ENCODE measurements at places on chromosomes 7 and 10.

GRCh38 chr10:86971232-86971991 is 3.1 kb downstream of the ADIRF start:
- peak; percentile 92 for DNase-seq

- no peak for DNase-seq
Measured at GRCh38 chr10:73850211-73850610, 24.1 kb downstream of the CAMK2G start.

GRCh38 chr7:21671859-21672258 is 129.0 kb downstream of the DNAH11 start:
- no peak for DNase-seq

DNA sequence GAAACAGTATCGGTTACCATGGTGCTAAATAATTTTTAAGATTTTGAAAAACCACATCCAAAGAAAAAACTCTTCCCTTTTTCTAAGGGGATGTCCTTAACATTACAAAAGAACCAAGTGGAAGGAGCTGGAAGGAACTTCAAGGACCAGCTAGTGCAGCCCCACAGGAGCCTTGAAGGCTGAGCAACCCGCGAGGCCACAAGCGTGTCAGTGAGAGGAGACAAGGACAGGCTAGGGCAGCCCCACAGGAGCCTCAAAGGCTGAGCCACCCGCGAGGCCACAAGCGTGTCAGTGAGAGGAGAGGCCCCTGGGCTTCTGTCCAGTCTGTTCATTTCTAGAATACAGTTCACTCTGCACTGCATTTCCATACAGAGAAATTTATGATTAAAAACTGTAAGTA is 80.1 kb upstream of the ATP6V0A4 start:
- DNase-seq = no peak

- no peak for DNase-seq
Measured at GRCh38 chr7:82578430-82578829, 134.9 kb upstream of the CACNA2D1 start.

GRCh38 chr10:114655671-114656070 is 2.4 kb downstream of the ABLIM1 start:
- DNase-seq = no peak

GRCh38 chr10:13401142-13401541 is 53.0 kb upstream of the SEPHS1 start:
- DNase-seq = no peak

- DNase-seq = no peak
Measured at GRCh38 chr10:93280121-93280698, 201.9 kb downstream of the MYOF start.

DNA sequence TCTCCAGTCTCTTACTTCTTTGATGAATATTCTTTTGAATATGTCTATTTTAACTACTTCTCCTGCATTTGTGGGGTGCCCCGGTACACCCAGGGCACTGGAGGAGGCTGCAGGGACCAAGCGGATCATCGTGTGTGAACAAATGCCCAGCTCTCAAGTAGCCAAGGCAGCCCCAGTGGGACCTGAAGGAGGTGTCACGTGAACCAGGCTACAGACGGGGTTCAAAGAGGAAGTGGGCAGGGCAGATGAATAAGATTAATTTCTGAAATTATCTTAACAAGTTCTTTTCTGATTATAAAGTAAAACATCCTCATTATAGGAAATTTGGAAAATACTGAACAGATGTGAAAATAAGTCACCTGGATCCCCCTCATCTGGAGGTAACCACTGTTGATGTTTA is 78.4 kb upstream of the DUSP5 start:
- no peak for DNase-seq

DNA sequence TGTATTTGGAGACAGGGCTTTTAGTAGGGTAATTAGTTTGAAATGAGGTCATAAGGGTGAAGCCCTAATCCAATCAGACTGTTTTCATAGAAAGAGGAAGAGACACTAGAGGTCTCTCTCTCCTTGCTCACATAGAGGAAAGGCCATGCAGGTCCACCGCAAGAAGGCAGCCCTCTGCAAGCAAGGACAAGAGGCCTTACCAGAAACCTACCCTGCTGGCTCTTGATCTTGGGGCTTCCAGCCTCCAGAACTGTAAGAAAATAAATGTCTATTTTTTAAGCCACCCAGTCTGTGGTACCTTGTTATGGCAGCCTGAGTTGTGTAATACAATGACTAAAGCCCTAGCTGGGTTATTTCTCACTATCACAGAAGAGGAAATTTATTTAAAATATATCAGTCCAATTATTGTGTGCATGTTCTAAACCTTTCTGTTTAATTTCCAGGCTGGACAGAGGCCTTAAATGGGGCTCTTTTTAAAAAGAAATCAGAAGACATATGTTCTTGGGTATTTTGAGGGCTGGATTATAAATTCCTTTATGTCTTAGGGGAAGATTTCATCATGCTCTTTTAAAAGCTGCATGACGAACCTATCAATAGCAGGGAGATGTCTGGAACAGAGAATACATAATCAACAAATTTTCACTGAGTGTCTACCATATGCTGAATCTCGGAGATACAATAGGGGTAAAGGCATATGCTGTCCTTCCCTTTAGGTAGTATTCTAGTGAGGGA is 12.9 kb upstream of the TMEM26 start:
- DNase-seq = no peak

GRCh38 chr7:110591341-110591740 is 499.6 kb upstream of the LRRN3 start:
- no peak for DNase-seq

DNA sequence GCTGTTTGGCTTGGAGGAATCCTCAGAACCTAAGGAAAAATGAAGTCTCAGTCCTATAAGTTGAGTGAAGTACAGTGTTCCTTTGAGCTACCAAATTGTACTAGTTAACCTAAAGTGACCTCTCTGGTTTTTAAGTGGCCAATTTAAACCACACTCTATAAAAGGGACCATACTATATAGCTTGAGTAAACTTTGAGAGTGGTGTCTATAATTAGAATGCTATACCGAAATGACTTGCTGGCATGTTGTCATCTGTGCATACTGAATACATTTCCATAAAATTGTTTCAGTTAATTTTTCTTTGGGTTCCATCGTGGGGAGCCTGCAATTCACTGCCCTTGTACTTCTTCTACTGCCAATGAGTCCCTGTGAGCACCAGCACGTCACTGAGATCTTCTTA is 151.1 kb downstream of the DKK1 start:
- DNase-seq = no peak

- DNase-seq = no peak
Measured at GRCh38 chr10:129626796-129627435, 159.9 kb downstream of the MGMT start.

DNA sequence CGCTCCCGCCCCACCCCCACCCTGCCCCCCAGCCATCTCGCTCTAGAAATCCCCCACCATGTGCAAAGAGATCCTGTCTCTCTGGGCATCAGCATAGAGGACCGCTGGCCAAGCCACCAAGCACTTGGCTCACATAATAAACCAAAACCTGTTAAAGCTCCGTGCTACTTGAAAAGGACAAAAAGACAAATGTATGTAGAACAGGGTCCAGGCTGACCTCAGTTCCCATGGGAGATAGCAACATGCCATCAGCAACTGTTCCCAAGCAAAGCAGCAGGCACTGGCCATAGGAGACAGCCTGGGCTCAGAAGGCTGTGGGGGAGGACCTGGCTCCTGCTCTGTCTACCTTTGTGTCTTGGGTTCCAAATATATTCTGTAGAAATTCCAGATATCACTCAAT is 38.4 kb upstream of the GDF10 start:
- DNase-seq = no peak

- no peak for DNase-seq
Measured at GRCh38 chr7:33674804-33675411, 230.4 kb upstream of the BMPER start.

GRCh38 chr10:66837990-66838389 is 87.8 kb upstream of the LRRTM3 start:
- DNase-seq = no peak

- no peak for DNase-seq
Measured at GRCh38 chr7:45979275-45980180, 58.5 kb upstream of the IGFBP3 start.

DNA sequence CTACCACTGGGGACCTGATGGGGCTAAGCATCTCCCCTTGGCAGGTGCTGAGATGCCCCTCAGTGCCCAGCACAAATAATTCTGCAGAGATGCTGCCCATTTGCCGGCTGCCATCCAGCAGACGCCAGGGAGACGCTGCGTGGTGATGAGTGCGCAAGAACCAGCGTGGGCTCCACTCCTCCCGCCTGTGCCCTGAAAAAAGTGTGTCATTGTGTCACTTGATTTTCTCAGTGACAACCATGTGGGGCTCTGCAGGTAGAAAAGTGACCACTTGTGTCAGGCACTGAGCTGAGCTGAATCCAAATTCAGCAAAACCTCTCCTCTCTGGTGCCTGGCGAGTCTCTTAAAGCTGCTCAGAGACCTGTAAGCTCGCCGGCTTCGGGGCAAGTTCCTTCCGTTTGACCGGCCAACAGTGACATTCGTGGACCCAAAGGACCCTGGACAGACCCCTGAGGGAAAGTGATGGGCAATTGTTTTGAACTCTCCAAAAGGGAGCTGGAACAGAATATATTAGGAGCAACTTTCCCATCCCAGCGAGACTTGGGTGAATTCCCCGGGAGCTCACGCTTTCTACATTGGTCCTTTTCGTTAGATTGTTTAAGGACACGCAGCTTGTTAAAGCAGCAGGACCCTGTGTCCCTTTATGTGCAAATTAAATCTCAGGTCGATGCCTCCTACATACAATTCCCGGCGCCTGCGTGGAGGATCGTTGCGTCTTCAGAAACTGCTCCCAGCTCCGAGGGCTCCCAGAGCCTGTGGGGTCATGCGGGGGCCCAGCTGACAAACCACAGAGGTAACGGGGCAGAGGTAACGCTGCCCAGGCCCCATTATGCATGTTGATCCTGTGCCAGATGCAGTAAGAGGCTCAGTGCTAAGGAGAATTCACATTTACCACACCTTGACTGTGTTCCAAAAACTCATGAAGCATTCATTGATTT is 332.7 kb downstream of the ADARB2 start:
- no peak for DNase-seq

DNA sequence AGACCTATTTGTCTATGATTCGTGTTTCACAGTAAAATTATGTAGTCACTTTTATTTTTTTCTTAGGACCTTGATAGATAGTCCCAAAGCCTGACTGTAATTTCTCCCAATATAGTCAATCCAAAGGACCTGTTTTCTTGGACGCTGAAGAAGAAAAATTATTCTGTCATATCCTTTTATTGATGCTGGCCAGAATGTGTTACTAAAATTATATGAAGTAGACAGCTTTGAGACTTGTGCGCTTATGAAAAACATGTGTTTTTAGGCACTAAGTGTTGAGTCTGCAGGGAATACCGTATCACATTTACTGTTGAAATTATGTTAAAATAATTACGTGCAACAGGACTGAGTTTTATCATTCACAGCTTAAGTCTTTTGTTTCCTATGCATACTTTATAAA is 17.9 kb downstream of the TES start:
- DNase-seq = no peak

- DNase-seq = no peak
Measured at GRCh38 chr7:34749446-34749845, 91.4 kb downstream of the NPSR1 start.

GRCh38 chr7:15043931-15044330 is 141.4 kb upstream of the DGKB start:
- DNase-seq = no peak

- no peak for DNase-seq
Measured at GRCh38 chr7:22425361-22425760, 68.4 kb upstream of the RAPGEF5 start.

DNA sequence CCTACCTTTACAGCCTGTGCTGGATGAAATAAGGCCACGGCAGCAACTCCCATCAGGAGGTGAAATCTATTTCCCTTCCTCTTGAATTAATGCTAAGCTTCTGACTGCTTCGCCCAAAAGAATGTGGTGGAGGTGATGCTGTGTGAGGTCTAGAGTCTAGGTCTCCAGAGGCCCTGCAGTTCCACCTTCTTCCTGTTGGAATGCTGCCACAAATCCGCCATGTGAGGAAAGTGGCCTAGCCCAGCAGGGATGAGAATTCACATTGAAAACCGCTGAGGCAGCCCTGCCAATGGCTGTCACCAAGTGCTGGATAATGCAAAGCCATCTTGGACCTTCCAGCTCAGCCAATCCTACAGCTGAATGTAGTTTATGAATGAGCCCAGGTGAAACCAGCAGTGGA is 28.0 kb downstream of the RHOBTB1 start:
- no peak for DNase-seq
